ENCODE measurements at places on chromosomes 7 and 10.

- no peak for DNase-seq
Observed at GRCh38 chr7:90580051-90580450, 16.1 kb upstream of the CDK14 start.

GRCh38 chr10:130029209-130029608 lies 65.1 kb upstream of the EBF3 start:
- no peak for DNase-seq

- DNase-seq: no peak
Observed at GRCh38 chr7:43479543-43479942, 103.4 kb upstream of the STK17A start.

DNA sequence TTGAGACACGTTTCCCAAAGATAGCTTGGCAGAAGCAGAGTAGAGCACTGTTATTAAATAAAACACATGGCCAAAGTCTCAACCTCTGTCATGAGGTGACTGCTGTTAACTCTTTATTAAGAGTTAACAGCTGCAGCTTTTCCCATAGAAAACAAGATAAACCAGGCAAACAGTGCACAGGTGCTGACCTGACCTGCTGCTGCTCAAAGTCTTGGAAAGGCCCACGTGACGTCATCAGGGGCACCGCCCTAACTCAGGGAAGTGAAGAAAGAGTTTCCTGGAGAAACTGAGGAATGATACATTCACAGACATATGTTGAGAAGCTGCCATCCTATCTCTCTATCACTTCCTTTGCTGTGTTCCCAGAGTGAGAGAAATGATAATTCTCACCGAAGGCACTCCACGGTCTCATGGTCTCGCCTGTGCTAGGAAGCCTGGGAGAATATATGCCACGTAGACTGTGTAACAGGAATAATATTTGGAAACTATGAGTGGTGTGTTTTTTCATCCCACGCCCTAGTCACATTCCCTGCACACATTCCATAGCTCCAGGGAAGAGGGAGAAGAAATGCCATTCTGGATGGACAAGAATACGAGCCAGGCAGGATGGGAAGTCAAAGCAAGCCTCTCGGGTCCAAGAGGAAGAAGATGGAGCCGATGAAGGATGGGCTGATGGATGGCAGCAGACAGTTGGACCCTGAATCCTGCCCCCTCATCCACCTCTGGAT lies 146.2 kb upstream of the NFE2L3 start:
- no peak for DNase-seq

DNA sequence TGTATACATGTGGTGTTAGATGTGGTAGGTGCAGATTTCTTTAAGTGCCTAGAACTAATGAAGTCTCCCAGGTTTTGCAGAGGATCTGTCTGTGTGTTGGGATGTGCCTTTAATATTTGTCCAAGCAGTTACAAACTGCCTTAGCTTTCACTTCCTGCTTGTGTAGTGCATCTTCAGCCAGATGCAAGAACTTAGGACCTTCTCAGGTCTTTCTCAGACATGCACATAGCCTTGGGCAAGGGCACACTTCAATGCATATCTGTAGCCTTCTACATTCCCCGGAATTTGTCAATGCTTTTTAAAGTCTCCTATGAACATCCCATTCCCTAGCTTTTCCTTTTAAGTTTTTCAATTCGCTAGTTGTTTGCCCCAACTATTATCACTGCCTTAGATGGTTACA lies 47.2 kb upstream of the SLC39A12 start:
- no peak for DNase-seq

DNA sequence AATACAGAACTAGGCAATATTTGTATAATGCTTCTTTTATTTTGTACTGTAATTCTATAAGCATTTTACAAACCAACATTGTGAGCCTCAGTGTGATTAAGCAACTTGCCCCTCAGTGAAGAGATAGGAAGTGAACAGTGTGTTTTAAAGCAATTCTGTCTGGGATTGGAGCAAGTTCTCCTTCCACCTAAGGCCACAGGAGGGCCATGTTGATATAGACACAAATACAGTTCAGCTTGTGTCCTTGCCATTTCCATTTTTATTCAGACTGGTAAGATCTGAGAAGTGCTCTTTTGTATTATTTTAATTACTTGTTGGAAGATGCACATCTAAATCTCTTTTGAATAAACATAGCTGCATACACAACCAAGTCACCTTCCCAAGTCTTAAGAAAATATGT lies 416.3 kb upstream of the COBL start:
- DNase-seq: no peak

- DNase-seq: no peak
Observed at GRCh38 chr10:10942441-10942840, 75.2 kb upstream of the CELF2 start.

- DNase-seq: no peak
Observed at GRCh38 chr7:81600608-81601007, 169.2 kb downstream of the HGF start.

DNA sequence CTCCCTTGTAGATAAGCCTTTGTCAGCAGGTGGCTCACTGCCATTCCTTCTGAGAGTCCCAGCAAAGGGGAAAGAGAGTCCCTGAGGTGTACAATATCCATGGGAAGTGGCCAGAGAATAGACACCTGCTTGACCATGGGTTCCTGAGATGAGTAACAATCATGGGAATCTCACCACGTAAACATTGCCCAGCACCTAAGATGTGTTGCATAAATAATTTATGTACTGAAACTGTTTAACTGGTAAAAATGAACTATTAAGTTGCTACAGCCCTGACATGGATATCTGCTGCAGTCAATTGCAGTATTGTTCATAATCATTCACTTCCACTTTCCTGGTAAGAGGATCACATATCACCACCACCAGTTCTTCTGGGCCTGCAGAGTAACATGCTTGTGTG lies 123.8 kb upstream of the INHBA start:
- no peak for DNase-seq

GRCh38 chr7:46859963-46860475 lies 721.9 kb downstream of the TNS3 start:
- DNase-seq: no peak

DNA sequence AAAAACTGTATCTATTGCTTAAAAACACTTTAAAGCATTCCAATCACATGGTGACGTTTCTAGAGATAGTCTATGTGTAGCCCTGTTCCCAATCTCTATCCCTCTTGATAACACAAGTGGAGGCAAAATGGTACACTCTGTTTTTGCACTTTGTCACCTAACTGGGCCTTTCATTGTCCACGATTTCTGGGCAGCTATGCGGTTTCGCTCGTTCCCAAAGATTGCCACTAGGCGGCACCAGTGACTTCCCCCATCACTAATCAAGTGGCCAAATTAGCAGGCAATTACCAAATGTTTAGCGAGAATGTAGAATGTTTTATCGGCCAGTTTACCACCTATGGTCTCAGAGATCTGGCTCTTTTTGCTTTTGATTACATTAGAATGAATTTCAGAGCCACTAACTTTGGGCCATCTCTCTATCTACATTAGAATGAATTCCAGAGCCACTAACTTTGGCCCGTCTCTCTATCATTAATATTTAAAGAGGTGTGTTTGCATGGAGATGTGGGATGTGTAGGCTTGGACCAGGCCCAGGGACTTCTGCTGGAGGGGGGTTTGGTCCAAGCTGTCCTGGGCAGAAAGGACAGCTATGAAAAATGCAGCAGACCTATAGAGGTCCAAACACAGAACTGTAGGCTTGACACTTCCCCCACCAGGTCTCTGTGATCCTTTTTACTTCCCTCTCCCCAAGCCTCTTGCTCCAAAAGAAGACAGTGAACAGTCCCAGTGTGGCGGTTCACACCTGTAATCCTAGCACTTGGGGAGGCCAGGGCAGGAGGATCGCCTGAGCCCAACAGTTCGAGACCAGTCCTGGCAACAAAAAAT lies 90.1 kb downstream of the EPC1 start:
- DNase-seq: peak; percentile 37

DNA sequence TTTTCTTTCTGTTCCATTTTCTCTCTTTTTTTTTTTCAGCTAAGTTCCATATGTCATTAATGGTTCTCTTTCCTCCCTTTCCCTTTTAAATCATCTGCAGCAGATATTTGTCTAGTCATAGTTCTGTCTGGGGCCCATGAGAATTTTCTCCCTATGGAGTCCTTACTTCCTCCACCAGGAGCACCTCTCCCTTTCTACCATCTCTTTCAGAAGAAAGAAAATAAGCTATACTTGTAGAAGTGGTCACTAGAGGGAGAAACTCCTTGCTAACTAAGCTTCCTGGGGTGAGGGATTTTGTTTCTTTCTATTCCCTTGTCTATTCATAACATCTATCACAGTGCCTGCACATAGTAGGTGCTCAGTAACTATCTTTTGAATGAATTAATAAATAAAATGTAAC lies 230.2 kb upstream of the HPS1 start:
- DNase-seq: no peak

DNA sequence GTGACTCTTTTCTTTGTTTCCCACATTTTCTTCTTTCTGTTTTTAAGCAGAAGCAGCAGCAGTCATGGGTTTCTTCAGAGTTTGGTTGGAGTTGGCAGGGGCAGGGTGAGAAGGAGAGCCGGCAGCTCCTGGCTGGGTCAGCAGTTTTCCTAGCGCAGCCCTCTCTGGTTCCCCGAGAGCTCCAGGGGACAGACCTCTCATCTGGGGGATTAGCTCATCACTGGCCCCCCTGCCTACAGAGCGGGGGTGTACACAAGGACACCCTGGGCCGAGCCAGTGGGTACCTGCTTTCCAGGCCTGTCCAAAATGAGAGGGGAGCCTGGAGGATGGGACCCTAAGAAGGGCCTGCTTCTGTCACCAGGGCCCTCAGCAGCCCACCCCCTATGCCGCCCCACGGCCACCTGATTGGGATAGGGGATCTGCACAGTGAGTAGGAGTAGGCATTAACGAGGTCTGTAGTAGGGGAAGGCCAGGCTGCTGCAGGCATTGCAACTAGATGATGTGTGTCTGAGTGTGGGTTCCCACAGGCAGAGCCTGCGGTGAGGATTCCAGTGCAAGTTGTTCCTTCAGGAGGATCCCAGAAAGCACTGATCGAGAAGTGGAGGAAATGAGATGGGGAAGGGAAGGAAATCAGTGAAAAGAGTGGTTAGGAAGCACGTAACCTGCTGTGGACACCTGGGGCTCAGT lies 122.9 kb upstream of the PPIF start:
- DNase-seq: no peak

DNA sequence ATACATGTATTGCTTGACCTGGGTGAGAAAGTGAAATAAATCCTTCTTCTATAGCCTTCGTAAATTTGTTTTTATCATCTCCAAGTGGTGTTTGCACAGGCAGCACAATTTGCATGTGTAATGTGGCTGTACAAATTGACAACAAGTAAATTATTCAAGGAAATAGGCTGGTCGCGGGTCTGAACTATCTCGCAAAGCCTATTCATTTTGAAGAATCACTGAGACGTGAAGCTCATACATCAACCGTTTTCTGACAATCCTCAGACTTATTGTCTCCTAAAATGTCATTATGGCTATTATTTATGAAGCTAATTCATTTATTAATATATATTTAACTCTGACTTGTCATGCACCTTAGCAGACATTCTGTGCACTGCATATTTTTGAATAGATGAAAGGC lies 16.2 kb upstream of the FAM204A start:
- DNase-seq: no peak

DNA sequence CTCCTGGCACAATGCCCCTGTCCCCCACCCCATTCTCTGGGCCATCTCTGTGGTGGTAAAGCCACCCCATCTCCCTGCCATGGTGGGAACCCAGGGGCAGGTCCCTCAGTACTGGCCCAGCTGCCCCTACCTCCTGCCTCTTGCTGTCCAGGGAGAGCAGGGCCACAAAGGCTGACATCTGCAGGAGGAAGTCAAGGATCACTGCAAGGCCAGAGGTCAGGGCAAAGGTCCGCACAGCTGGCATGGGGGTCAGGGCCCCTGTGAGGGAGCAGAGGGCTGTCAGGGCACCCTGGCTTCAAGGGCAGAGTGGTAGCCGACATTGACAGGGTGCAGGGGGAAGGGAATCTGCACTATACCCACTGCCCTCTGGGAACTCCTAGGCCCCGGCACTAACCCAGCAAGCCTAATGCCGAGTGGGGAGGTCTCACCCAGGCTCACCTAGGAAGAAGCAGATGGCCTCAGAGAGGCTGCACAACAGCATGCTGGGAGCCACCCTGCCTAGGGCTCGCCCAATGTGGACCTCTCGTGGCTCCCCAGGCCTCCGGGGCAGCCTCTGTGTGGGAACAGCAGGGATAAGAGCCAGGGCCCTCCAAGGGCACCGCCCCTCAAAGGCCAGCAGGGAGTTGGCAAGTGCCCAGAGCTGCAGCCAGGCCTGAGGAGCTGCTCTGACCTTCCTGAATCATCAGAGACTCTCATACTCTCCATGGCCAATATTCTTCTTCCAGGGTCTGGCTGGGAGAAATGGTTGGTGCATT lies 7.7 kb downstream of the NPC1L1 start:
- DNase-seq: no peak

- no peak for DNase-seq
Observed at GRCh38 chr10:25808372-25808771, 125.7 kb upstream of the MYO3A start.

DNA sequence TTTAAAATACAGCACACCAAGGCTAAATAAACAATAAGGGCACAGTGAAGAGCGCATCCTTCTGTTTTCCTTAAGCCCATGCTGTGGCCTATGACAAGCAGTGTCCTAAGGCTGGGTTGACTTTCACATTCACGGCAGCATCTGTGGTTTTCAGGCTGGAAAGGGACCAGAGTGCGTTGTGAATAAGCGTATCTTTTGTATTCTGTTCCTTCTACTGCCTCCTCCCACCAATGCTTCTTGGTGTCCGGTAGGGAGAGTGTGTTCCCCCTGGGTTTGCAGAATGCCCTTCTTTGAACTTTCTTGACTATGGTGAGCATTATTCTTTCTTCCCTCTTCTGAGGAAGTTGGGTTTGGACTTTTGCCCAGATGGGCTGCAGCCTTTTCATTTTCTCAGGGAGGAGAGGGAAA lies 73.6 kb downstream of the ABCA13 start:
- DNase-seq: no peak

DNA sequence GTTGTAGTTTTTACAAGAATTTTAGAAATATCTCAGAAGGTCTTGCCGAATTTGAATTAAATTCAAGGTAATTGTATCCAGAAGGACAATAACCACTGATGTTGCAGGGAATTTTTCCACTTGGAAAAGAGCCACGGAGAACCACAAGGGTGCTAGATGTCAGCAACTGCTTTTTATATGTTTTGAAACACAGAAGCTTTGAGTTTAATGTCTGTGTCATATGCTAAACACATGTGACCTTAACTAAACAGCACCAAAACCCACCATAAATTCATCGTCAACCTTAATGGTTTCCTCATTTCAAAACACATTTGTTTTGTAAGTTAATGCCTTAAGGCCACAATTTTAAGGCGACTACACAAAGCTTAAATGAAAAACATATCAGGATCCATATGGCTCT lies 106.9 kb downstream of the COL28A1 start:
- no peak for DNase-seq

GRCh38 chr10:124520558-124521428 lies 59.2 kb downstream of the LHPP start:
- no peak for DNase-seq

DNA sequence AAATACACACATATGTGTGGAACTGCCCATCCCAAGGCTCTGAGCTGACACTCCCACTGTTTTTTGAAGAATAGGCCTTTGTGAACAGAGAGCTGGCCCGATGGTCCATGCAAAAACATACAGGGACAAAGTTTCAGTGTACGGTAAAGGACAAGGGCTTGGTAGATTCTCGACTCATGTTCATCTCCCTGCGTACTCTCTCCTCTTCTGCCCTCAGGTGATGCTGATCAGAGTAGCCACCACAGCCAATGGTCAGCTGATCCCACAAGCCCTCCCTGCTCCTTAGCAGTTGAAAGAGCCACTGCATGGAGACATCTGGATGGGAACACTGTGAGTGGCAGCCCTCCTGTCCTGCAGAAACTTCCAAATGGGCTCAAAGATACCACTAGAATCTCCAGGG lies 23.1 kb upstream of the C10orf71 start:
- DNase-seq: no peak

Data from stimulated activated CD8-positive, alpha-beta memory T cell treated with anti-CD3 and anti-CD28 coated beads, Interleukin-2, amount 100 ng/mL, for 1 hour (primary cell).